ENCODE measurements at places on chromosomes 12 and 14.

DNA sequence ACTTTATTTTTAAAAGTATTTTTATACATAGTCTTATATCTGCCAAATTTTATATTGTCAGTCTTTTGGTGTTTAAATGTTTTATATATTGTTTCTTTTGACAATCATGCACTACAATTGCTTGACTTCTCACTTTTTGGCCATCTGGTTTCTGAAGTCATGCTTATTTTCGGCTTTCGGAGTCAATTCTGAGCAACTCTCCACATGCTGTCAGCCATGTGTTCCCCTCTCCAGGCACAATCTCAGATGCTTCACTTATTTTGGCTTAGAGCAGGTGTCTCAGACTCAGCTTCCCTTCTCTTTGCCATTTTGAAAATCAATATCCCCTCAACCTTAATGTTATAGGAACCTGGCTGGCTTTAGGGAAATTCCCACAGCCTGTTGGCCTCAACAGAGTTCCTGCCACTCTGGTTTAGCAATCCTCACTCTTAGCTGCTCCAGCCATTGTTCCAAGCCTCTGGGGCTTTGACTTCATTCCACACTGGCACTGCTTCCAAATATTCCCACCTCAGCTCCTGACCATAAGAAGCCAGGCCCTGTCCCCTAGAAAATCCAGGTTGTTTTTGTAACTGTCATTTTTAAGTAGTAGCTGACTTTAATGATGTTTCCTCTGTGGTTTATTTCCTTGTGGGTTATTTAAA is 125.5 kb upstream of the FAR2 start:
- no peak for DNase-seq

- DNase-seq, result no peak
These were observed 69.9 kb downstream of the PAH start for GRCh38 chr12:102847131-102847530.

DNA sequence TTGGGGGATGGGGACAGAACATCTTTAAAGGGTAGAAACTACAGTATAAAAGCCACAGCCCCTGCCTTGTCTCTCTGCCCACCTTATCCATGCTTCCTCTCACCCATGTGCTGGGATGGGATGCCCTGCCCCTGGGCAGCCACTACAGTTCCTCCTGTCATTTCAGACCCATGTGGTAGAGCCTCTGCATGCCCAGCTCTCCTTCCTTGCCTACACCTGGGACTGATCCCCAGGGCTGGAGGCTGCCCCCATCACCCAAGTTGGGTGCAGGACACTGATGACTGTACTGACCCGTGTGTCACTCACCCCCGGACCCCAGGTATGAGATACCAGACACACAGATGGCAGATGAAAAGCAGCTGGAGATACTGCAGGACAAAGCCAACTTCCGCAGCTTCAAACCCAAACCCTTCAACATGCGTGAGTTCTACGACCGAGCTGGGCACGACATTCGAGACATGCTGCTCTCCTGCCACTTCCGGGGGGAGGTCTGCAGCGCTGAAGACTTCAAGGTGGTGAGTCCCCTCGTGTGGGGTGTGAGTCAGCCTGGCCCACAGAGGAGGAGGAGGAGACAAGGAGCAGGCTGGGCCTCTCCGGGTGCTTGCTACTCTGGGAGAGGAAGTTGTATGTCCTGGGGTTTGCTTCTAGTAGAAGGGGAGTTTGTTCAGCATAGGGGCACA is 2.2 kb downstream of the ASIC1 start:
- no peak for DNase-seq

DNA sequence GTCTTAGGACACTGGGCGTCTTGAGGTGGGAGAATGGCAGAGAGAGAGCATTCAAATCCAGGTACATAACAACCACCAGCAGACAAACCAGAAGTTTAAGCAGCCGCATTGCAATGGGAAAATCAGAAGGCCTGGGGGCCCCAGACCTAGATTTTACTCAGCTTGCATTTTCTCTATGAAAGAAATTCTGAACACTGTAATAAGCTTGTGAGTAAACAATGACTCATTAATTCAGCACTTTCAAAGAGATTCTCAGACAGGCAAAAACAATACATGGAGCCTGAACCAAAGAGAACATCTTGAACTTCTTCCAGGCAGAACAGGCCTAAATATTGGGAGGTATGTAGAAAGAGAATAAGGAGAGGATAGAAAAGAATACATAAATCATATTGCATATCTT is 69.8 kb upstream of the IFNG-AS1 start:
- no peak for DNase-seq

DNA sequence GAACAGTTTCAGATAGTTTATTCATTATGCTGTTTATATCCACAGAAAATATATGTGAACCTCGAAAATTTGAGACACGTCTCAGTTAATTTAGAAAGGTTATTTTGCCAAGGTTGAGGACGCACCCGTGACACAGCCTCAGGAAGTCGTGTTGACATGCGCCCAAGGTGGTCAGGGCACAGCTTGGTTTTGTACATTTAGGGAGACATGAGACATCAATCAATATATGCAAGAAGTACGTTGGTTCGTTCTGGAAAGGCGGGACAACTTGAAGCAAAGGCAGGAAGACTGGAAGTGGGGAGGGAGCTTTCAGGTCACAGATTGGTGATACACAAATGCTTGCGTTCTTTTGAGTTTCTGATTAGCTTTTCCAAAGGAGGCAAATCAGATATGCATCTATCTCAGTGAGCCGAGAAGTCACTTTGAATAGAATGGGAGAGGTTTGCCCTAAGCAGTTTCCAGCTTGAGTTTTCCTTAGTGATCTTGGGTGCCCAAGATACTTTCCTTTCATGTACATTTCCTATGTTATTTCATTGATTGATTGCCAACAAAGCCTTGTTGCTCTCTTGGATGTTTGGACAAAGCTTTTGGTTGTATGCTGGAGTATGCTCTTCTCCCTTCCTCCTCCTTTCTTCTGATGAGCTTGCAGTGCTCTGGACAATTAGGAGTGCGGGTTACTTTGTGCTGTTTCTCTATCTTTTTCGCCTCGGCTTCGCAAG is 3.2 kb downstream of the SNAPC1 start:
- DNase-seq, result no peak

DNA sequence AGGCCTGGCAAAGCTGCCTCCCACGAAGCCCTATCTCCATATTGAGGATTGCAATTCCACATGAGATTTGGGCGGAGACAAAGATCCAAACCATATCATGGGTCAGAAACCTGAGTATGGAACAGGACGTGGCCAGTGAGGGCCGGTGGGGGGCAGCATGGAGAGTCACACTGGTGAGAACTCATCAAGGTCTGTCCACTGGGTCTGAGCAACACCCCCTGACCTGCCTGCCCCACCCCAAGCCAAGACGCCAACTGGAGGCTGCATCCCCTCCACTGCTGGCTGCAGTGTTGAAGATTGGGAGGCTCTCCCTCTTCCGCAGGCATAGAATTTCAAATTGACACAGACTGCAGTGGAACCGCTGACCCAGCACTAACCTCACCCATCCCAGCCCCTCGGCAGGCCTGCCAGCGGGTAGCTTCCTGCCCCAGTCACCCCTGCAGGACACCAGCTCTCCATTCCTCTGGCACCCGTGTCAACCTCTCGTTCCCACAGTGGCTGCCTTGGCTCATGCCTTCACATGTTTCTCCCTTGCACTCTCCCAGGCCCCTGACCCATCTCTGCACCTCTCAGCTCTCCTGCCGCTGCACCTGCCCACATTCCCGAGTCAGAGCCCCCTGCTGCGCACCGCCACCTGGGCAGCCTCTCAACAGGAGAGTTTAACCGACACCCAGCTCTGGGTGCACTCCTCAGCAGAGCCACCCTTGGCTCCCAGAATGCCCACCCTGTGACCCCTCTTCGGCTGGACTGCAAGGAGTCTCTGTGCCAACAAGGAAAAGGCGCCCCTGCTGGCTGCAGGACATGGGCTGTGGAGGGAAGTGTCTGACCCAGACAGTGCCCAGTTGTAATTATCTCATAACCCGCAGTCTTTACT is 45.2 kb upstream of the PPP2R5C start:
- DNase-seq, result no peak

- no peak for DNase-seq
These were observed 61.3 kb downstream of the CACNA1C start for GRCh38 chr12:2114071-2114470.

DNA sequence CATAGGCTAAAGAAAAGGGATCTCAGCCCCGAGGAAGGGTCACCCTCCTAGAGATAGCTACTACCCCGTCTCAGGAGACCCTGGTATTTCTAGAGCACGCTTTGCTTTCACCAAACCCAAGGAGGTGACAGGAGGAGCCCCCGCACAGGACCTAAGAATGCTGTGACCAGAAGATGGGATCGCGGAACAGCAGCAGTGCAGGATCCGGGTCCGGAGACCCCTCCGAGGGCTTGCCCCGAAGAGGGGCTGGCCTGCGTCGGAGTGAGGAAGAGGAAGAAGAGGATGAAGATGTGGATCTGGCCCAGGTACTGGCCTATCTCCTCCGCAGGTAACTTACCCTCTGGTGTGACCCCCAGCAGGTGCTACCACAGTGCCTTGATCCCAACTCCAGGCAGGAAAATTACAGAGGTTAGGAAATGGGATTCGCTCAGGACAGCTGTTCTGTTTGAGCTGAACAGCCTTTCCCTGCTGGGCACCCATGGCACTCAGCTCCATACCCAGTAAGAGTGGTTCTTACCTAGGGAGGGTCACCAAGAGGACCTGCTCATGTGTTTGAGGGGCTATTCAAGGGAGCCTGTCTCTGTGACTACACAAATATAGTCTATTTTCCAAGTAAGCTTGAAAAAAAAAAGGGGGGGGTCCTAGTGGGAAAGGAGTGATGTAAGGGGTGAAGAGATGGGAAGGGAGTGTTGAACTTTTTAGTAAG is 826 bp upstream of the NRL start:
- no peak for DNase-seq

- DNase-seq, result no peak
These were observed 344.0 kb upstream of the PRICKLE1 start for GRCh38 chr12:42933461-42934081.

DNA sequence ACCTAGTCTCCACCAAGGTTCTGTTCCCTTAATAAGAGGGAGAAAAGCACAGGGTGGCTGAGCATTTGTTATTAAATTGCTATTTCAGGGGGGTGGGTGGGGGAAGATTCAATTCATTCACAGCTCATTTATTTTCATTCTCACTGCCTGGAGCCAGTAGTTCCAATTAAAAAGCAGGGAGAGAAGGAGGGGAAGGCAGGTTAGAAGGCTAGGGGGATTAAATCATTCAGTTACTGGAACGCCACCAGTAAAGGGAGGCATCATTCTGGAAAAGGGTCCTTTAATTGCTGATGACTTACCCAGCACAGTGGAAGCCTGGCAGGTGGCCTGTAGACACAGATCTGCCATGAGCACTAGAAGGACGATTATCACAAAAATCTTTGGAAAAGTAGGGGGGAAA is 47.4 kb downstream of the NIN start:
- DNase-seq, result no peak

- DNase-seq, result no peak
These were observed 90.0 kb downstream of the LRRC74A start for GRCh38 chr14:76916040-76916715.

- no peak for DNase-seq
These were observed 46.6 kb upstream of the LRIG3 start for GRCh38 chr12:58966939-58967338.

- DNase-seq, result no peak
These were observed 20.5 kb downstream of the ADAM21 start for GRCh38 chr14:70472253-70473159.

DNA sequence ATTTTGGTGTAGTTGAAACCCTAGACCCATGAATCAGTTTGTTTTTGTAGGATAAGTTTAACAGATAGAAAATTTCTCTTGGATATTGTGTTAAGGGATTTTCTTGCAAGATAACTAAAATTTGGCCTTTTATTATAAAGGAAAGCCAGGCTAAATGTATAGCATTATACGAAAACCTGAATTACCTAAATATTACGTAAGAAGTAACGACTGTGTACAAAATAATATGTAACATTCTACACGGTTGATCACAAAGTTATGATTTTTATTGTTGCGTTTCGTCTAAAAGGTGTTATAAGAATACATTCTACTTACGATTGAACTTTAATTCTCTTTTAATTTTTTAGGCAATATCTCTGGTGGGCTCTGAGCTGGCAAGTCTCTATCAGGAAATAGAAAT is 63.9 kb downstream of the KNTC1 start:
- no peak for DNase-seq

- DNase-seq, result no peak
These were observed 52.1 kb downstream of the EID3 start for GRCh38 chr12:104355630-104356029.

DNA sequence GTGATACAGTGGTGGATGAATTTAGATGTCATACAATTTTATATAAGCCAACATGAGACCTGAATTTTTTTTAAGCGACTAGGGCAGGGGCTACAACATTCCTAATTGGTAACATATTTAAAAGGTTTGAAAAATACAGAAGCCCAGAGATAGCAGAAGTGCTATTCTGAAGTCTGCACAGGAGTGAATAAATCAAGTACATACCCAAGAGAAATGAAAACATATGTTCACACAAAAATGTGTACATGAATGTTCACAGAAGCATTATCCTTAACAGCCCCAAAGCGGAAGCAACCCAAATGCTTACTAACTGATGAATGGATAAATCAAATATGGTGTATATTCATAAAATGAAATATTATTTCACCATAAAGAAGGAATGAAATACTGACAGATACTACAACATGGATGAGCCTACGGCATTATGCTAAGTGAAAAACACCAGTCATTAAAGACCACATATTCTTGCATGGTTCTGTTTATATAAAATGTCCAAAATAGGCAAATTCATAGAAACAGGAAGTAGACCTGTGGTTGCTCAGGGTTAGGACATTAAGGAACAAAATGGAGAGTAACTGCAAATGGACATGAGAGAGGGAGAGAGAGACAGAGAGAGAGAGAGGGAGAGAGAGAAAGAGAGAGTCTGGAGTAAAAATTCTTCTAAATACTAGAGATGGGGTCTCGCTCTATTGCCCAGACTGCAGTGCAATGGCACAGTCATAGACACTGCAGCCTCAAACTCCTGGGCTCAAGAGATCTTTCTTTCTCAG is 28.0 kb upstream of the GXYLT1 start:
- no peak for DNase-seq

- DNase-seq, result no peak
These were observed 155.8 kb upstream of the PKP2 start for GRCh38 chr12:33052141-33053051.

DNA sequence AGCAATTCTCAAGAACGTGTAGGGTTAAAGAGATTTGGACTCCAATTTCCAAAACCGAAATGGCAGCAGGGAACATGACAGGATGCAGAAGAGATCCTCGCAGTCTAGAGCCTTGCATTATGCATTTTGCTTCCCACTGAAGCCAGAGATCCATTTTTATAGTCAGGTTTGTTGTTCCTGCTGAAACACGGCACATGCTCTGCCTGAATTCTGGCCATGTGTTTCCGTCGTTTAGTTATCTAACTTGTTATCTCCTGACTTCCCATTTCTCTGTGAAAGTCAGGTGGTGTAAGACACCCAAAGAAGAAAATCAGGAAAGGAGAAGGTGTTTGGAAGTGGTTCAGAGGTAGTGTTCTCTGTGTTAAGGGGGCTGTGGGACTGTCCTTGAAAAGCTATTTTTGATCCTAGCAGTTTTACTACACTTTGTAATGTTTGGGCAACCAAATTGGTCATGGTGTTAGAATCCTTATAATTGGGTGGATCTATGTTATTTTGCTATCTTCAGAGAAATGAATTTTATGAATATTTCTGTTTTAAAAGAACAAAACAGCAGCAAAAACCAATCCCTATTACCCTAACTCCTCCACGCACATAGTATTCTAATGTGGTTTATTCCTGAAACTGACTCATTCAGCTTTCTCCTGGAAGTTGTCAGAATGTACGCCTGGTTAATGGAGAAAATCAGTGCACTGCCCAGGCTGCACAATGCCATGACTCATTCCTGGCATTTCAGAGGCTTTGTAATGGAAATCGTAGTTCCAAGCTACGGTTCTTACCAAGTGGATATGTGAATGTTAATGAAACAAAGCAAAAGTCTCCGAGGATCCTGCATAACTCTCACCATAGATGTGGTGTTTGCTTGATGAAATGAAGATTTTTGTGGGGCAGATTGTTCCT is 110.1 kb downstream of the SAMD4A start:
- DNase-seq, result no peak
